ENCODE measurements at places on chromosomes 5 and 9.

GRCh38 chr5:137822158-137822764, 45.4 kb upstream of the MYOT start:
- peak; percentile 35 for DNase-seq

- peak; percentile 1 for DNase-seq
Measured at GRCh38 chr5:16304846-16305245, 125.3 kb upstream of the MARCHF11 start.

- DNase-seq = peak; percentile 58
Measured at GRCh38 chr5:139774980-139775661, 20.5 kb upstream of the PSD2 start.

GRCh38 chr5:111649516-111649915, 107.5 kb downstream of the NREP start:
- DNase-seq = no peak

- peak; percentile 49 for DNase-seq
Measured at GRCh38 chr9:130936285-130937117, 2.5 kb downstream of the FIBCD1 start.

GRCh38 chr5:128539038-128539429, 989 bp upstream of the FBN2 start:
- peak; percentile 46 for DNase-seq

- DNase-seq = peak; percentile 14
Measured at GRCh38 chr9:136975644-136976043, 1.7 kb upstream of the PTGDS start.

DNA sequence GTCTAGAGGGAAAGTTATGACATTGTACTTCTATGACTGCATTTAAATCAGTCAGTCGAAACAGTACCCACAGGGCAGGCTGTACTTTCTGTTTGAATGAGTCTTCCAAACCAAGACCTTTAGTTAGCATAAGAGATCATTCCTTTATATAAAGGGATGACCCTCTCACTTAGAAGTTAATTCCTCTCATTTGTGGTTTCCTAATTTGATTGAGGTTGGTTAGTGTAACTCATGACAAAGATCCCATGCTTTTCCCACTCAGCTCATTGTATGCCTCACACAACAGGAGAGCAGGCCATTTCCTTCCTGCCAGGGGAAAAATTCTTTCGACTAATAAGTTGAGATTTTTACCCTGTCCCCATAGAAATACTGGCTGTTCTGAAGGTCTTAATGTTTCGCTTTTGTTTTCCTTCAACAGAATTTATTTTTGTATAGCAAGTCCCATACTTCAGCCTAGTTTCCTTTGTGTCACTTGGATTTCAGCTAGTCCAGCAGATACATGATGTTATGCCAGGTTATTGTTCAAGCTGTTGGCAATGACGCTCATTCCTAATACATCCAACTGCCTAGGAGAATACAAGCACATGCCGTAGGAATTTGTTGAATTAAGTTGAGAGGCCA, 500.7 kb downstream of the SPATA31D1 start:
- DNase-seq = peak; percentile 10

DNA sequence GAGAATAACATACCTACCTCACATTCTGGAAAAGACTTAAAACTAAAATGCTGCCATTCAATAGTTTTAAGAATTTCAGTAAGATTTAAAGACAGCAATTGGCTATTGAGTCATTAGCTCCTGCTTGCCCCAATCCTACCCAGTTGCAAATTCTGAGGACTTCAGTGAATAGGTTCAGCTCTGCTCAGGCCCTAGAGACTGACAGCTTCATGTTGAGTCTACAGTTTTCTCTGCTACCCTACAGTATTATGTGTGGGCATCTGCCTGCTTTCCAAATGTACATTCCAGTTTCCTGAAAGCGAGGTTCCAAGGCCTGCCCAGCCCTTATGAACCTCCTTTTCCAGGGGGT, 61.5 kb downstream of the ARSB start:
- no peak for DNase-seq

GRCh38 chr9:18493451-18493993, 19.6 kb downstream of the ADAMTSL1 start:
- DNase-seq = peak; percentile 87

Measured in fibroblast of skin of right biceps (primary cell).